Activated T-cell treated with anti-CD3 and anti-CD28 coated beads for 4 hours (primary cell): ENCODE measurements at places on chromosomes 6 and 20.

GRCh38 chr6:147691446-147691845 is 183.0 kb downstream of the SAMD5 start:
- no peak for DNase-seq

GRCh38 chr20:15919118-15919517 is 654.1 kb downstream of the KIF16B start:
- no peak for DNase-seq

DNA sequence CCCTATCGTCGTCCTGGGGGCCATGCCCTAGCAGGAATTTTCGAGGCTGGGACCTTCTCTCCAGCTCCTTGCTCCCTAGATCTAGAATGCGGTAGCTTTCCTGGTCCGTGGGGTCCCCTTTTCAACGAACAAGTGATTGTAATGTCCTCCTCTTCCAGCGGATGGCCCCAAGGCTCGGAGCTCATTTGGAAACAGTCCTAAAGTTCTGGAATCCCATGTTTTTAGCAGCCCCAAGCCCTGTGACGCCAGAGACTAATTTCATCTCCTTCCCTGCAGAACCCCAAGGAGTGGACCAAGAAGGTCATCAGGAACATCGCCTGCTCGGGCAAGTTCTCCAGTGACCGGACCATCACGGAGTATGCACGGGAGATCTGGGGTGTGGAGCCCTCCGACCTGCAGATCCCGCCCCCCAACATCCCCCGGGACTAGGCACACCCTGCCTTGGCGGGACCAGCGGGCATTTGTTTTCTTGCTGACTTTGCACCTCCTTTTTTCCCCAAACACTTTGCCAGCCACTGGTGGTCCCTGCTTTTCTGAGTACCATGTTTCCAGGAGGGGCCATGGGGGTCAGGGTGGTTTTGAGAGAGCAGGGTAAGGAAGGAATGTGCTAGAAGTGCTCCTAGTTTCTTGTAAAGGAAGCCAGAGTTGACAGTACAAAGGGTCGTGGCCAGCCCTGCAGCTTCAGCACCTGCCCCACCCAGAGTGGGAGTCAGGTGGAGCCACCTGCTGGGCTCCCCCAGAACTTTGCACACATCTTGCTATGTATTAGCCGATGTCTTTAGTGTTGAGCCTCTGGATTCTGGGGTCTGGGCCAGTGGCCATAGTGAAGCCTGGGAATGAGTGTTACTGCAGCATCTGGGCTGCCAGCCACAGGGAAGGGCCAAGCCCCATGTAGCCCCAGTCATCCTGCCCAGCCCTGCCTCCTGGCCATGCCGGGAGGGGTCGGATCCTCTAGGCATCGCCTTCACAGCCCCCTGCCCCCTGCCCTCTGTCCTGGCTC is 48.5 kb downstream of the PYGB start:
- DNase-seq: no peak

DNA sequence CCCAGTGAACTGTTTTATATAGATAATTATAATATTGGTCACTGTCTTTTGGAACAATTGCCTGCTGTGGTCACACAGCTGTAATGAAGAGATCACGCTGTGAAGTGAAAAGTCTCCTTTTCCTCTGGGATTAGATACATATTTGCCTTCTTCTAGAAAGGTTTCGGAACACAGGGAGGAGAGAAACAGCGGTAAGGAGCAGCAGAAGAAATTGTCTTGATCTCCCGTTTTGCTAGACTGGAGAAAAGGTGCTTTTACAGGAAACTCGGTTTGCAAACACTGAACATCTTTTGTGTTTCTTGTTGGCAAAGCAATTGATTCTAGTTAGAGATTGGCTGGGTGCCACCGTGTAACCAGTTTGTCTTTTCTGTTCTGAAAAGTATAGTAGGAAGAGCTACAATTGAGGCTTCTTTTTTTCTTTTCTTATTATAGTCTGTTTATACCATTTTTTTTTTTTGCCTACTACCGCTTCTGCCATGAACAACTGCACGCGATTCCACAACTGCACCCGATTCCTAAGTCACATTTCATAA is 404.1 kb upstream of the ID4 start:
- no peak for DNase-seq

GRCh38 chr6:99736302-99736701 is 129.7 kb downstream of the PRDM13 start:
- no peak for DNase-seq

- no peak for DNase-seq
Measured at GRCh38 chr6:44333942-44334341, 8.5 kb upstream of the SPATS1 start.

GRCh38 chr6:113018351-113019151 is 671.4 kb downstream of the RFPL4B start:
- DNase-seq: no peak

- no peak for DNase-seq
Measured at GRCh38 chr6:149211046-149211571, 106.4 kb upstream of the TAB2 start.

DNA sequence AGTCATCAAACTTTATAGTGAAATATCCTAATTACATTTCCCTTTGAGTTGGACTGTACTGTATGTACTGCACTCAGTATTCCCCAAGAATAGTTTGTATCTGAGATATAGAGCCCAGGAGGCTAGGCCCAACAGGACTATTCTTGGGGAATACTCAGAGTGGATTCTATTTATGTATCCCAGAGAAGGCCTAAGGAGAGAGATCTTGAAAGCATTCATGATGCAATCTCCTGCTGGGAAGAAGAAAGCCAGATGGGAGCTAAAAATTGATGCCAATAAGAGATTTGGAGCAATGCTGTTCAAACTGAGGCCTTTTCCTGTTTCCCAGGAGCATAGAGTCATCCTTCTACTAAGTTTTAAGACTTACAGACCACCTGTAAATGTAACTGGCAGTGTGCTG is 452.1 kb upstream of the PLCB4 start:
- no peak for DNase-seq

DNA sequence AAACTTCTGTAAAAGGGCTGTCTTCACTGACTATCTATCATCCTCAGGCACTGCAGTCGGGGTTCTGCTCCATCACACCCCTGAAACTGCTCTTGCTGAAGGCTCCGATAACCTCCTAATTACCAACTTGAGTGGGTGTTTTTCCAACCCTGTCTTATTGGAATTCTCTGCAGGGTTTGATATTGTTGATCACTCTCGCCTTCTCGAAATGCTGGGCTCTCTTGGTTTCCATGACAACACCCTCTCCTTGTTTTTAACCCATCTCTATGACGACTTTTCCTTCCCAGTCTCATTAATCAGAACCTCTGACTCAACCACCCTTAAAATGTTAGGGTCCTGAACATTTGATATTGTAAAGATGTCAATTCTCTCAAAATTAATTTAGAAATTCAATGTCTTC is 39.4 kb upstream of the NNAT start:
- DNase-seq: no peak

- no peak for DNase-seq
Measured at GRCh38 chr6:166266336-166266735, 41.9 kb downstream of the PRR18 start.

- peak; percentile 15 for DNase-seq
Measured at GRCh38 chr6:43454696-43455530, 435 bp downstream of the DLK2 start.

DNA sequence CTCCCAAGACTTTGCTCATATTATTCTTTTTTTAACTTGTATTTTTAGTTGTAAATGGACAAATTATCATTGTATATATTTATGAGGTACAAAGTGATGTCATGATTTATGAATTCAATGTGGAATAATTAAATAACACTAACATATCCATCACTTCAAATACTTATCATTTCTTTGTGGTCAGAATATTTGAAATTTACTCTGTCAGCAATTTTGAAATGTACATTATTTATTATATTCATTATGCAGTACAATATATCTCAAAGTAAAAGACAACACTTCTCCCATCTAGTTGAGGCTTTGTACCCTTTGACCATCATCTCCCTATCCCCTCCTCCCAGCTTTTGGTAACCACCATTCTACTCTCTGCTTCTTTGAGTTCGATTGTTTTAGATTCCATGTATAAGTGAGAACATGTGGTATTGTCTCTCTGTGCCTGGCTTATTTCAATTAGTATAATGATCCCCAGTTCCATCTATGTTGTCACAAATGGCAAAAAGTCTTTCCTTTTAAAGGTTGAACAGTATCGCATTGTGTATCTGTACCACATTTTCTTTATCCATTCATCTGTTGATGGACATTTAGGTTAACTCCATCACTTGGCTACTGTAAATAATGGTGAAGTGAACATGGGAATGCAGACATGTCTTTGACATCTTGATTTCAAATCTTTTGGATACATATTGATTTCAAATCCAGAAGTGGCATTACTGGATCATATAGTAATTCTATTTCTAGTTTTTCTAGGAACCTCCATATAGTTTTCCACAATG is 197.2 kb downstream of the KIF6 start:
- DNase-seq: no peak

DNA sequence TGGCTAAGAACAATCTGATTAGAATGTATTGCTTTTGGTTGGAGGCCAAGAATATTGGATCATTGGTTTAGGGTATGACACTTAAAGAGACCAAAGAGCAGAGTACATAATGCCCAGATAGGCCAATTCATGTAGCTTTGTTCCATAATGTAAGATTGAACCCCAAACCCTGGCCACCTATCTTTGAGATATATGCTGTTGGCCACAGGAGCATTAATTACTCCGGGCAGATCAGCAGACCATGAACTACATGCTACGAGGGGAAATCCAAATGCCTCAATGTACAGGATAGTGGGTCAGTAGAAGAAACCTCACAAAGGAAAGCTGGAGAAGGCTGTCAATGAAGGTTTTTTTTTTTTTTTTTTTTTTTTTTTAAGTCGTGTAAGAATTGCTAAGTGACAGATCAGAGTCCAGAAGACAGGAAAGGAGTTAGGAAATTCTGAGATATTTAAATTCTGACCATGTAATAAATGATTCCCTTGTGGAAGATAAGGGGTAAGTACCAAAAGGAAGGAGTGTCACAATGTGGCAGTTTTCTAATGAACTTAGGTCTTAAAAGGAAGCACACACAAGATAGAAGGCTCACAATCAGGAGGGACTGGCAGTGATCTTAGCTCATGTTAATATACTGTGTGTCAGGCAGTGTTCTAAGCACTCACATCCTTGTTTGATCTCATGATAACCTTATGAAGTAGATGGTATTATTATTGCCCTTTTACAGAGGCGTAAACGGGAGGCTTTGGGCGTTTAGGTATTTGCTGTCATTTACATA is 61.4 kb downstream of the CARMIL1 start:
- no peak for DNase-seq

DNA sequence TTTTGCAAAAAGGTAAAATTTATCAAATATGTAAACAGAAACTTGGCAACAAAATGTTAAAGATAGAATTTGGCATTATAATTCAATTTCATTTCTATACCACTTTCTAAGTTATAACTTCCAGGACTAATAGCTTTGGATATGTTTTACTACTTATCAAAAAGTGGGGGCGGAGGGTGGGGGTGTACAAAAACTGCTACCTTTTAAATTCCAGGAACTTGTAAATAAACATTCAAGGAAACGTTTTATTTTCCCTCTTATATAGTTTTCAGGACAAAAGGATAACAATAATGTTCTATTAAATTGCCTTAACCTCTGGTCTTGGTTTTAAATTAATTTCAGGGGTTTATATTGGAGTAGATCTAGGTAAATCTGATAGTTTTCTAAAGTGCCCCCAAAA is 103.8 kb downstream of the DST start:
- DNase-seq: no peak

GRCh38 chr20:44461142-44461802 is 14.4 kb upstream of the TTPAL start:
- DNase-seq: no peak

GRCh38 chr6:40504274-40504673 is 82.9 kb downstream of the LRFN2 start:
- no peak for DNase-seq

DNA sequence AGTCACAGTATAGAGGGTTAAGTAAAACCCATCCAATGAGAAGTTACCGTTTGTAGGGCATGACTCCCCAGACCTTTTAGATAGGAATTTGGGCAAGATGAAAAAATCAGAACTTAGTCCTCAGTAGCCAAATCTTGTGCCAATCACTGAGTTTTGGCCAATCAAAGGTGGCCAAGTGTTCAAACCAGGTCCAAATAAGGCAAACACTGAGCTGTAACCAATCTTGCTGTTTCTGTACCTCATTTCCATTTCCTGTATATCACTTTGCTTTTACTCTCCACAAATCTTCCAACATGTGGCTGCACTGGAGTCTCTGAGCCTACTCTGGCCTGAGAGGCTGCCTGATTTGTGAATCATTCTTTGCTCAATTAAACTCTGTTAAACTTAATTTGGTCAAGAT is 81.8 kb upstream of the GPR6 start:
- DNase-seq: no peak

GRCh38 chr6:11094411-11094851 is 797 bp downstream of the SMIM13 start:
- DNase-seq: peak; percentile 25

GRCh38 chr6:7707787-7708186 is 18.1 kb upstream of the BMP6 start:
- DNase-seq: no peak

DNA sequence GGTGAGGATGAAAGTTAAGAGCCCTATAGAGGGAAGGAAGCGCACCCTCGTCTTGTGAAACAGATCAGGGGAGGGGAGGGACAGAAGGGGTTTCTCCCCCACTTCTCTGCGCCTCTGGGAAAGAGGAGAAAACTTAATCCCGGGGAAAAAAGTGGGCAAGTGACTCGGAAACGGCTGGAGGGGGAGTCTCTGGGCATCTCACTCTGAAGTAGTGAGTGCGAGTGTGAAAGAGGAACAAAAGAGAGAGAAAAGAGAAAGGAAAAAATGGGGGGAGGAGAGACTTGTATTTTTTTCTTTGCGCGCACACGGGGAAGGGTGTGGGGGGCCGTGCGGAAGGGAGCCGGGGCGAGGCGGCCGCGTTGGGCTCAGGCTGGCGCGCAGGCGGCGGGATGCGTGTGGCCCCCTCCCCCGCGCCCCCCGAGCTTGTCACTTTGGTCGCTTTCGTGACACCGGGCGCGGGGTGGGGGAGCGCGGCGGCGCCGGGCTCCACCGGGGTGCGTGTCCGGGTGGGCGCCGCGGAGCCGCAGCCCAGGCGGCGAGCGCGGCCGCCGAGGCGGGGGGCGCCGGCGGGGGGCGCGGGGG is 454 bp downstream of the L3MBTL3 start:
- peak; percentile 22 for DNase-seq

DNA sequence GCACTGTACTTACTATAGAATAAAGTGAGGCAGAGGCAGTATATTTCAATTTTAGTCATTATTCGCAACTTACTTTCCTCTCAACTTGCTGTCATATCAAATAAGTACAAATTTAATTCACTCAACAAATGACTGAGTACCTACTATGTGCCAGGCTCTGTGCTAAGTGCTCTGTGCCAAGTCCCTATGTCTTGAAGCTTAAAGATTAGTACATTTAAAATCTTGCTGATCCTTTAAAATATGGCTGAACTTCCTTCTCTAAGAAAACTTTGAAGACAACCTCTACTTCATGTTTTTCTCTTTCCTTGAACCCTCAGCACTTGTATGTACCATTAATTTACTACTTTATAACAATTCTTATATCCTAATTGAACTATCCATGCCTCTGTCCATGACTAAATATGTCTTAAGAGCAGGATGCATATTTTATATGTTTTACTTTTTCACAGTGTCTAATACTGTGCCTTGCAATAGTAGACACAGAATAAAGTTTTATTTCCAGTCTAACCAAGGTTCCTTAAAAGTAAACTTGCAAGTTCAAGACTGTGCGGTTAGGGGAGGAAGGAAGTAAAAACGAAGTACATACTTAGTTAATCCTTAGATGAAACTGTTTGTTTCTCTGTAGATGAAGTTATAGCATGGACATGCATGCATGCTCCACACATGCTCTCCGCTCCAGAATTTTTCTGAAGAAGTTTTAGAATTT is 10.0 kb upstream of the LATS1 start:
- no peak for DNase-seq
